ENCODE measurements at places on chromosomes 2 and 18.
A peak's percentile ranks its signal among the peaks of the same experiment; 100 is the strongest.

- DNase-seq: no peak
These were observed 923 bp downstream of the TEKT4 start for GRCh38 chr2:94872088-94872618.

DNA sequence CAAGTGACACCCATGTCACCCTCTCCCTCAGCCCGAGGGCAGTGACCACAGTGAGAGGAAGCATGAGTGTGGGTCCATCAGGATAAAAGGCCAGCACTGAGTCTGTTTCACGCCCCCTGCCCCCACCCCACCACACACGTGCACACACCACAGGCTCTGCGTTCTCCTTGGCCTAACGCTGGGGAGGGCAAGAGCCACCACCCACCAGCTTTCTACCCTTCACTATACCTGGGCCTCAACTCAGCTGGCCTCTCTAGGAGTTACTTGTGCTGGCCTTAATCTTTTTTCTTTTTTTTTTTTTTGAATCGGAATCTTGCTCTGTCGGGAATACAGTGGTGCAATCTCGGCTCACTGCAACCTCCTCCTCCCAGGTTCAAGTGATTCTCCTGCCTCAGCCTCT, 140.5 kb downstream of the ZFP36L2 start:
- DNase-seq: no peak

DNA sequence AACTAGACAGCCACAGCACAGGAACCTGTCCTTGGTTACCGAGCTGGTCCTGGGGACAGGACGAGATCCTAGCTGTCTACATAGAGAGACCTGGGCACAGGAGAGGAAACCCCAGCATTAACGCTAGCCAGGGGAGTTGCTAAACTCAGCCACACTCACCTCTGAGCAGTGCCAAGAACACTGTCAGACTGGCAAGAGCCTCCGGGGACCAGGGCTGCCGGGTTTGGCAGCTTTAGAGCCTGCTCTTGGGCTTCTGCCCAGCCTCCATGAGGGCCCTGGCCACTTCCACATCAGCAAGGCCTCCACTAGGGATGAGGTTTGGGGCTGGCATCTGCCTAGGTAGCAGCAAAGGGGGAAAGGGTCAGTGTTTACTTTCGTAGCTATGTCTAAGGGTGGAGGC, 6.7 kb downstream of the TMBIM1 start:
- DNase-seq: peak; percentile 51

- no peak for DNase-seq
These were observed 26.7 kb upstream of the CD226 start for GRCh38 chr18:69974365-69974764.

Measured in femur (tissue), 1 donor.